NCI-H774 (cell line): ENCODE measurements at places on chromosomes 2 and 18.

DNA sequence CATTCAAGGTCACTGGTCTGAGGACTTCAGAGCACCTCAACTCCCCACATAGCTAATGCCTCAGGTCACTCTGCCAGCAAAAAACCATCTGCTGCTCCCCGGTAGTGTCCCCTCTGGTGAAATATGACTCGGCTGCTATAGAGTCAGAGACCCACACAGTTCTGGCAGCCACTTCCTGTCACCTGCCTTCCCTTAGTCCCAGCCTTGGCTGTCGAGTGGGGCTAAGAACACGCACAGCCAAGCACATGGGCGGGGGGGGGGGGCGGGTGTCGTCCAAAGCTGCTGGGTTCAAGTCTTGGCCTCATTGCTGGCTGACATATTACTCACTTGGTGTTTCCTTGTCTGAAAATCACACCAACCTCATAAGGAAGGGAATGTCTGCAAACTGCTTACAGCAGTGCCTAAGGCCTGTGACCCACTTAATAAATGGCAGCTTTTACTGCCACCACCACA is 37.5 kb downstream of the POLR1A start:
- DNase-seq = no peak

DNA sequence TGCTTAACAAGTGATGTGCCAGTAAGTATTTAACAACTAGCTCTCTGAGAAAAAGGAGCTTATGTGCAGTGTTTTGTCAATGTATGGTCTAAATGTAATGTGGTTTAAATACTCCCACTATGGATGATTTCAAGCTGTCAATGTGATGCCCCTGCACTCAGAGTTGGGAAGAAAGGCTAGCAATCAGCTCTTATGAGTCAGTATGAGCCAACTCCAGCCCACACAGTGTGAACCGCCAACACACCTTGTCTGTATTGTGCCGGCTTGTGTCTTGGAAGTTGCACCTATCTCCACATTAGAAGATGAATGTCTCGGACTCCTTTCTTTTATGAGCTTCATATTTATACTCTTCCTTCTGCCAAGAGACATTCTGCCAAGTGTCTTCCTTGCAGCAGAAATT is 703.8 kb upstream of the RAB6C start:
- no peak for DNase-seq

GRCh38 chr2:44686561-44686960 is 254.9 kb upstream of the SIX3 start:
- DNase-seq = no peak

DNA sequence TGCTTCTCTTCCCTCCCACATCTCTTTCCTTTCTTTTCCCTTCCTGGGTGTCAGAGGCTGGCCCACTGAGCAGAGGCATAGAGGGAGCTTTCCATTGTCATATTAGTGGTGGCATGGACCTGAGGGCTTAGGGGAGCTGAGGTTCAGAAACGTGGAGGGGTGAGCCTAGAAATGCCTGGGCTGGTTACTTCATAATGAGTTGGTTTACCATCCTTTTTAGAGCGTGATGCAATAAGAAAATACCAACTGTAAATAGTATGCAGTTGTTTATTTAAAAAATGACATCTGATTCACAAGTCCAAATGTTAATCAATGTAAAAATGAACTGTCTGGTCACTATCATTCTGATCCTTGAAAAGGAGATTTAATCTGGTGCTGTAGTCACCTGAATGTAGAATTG is 46.3 kb downstream of the MYO1B start:
- no peak for DNase-seq

- no peak for DNase-seq
Measured at GRCh38 chr18:3982541-3982940, 472.6 kb downstream of the DLGAP1 start.

DNA sequence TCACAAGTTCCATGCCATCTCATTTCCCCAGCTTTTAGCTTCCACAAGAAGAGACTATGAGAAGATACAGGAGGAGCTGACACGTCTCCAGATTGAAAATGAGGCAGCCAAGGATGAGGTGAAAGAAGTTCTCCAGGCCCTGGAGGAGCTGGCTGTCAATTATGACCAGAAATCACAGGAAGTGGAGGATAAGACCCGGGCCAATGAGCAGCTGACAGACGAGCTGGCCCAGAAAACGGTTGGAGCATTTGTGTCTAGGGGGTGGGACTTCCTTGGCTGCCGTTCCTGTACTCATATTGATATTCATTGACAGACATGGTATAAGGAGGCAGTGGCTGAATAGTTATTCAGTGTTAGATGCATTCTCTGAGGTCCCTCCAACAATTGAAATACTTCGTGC is 57.2 kb upstream of the LYPD6B start:
- no peak for DNase-seq

DNA sequence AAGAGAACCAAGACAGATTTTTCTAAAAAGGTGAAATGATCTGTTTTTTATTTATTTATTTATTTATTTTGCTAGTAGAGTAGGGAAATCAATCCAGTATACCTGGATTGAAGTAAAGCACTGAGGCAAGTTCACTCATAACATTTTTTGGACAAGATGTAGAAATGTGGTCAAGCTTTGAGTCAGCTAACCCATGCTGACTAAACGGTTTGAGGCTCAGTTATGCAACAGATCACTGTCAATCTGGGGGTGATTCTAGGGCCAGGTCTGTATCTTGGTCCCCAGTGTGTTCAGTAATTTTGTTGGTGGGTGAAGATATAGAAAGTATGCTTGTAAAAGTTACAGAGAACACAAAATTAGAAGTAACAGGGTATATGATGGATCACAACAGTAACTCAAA is 60.2 kb downstream of the RMDN2 start:
- DNase-seq = no peak
